Type B pancreatic cell (in vitro differentiated cells): ENCODE measurements at places on chromosomes 11 and 22. TPM values are rescaled to one million over a fixed set of nuclear protein-coding genes. Genes with fewer than 3 reads are reported as not detected.
A peak's percentile ranks its signal among the peaks of the same experiment; 100 is the strongest.

- DNase-seq, result no peak
These were observed 108.9 kb downstream of the CCDC81 start for GRCh38 chr11:86483610-86483939.

TEX12 gene
- not detected in 2 replicates for total RNA-seq

OR51G1 gene
- total RNA-seq, result not detected in 2 replicates

DNA sequence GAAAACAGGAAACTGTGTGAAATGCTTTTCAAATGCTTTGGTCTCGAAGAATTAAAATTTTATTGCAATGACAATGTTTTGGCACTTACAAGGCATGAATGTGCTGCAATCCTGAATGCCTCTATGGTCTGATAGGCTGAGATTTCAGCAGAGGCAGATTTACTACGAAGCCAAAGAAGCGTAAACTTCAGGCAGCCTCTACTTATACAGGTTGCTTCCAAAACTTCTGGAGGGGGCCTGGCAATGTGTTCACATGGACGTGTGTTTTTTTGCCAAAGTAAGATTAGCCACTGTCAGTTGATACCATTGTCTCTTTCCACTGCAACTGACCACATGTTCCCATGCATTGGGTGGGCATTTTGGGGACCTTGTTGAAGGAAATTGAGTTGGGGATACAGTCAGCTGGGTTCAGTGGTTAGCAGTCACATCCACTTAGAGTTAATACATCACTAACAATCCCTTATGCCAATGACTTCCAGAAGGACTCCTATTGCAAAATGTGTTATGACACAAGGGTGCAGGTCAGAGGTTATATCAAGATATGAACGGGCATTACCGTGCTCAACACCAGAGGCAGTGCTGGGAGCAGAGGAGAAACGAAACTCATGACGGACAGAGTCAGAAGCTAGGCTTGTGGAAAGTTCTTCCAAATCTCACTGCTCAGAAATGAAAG lies 48.8 kb downstream of the ABTB2 start:
- no peak for DNase-seq

SGSM1 gene
- total RNA-seq, result 3.7 and 5.1 TPM in 2 replicates

DNA sequence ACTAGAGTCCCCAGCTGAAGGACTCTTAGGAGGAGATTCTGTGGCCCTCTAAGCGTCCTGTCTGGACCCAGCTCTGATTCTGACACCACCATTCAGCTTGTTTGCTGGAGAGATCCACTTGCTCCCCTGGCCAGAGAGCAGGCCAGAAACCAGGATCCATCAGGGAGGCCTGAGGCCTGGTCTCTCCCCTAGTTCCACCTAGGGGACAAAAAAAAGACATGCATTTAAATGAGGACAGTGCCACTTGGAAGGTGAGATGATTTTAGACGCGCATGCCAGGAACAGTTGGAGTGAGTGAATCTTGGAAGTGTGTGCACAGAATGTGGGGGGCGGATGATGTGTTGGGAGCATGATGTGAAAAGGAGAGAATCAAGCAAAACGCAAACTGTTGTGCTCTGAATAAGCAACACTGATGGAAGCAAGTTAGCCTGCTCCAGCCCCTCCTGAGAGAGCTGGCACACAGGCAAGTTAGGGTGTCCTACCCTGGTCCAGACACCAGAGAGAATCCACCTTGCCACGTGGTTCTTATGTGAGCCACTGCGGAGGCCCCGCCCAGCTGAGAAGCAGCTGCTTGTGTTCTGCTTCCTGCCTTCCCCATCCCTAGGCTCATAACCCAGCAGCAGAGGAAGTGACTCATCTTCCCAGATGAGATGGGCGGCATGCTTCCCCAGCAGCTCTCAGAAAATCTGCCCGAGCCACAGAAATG lies 8.0 kb upstream of the SLCO2B1 start:
- peak; percentile 51 for DNase-seq

- DNase-seq, result no peak
These were observed 142.4 kb downstream of the DDX10 start for GRCh38 chr11:108807262-108807661.

- DNase-seq, result no peak
These were observed 1.5 kb upstream of the PNPLA5 start for GRCh38 chr22:43893266-43893665.

FGF3 gene
- total RNA-seq, result not detected in 2 replicates

DNA sequence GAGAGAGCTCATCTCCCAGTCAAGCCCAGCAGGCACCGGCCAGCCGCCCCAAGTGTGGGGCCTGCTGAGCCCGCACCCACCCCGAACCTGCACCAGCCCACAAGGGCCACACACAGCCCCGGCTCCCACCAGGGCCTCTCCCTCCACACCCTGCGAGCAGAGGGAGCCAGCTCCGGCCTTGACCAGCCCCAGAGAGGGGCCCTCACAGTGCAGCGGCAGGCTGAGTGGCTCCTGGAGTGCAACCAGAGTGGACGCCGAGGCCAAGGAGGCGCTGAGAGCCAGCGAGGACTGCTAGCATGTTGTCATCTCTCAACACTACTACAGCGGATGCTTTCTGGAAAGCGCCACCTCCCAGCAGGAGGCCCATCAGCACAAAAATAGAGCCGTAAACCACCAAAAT lies 10.9 kb downstream of the DEFB108B start:
- DNase-seq, result no peak

GRCh38 chr22:36879775-36880174 lies 19.0 kb downstream of the NCF4 start:
- no peak for DNase-seq

DNA sequence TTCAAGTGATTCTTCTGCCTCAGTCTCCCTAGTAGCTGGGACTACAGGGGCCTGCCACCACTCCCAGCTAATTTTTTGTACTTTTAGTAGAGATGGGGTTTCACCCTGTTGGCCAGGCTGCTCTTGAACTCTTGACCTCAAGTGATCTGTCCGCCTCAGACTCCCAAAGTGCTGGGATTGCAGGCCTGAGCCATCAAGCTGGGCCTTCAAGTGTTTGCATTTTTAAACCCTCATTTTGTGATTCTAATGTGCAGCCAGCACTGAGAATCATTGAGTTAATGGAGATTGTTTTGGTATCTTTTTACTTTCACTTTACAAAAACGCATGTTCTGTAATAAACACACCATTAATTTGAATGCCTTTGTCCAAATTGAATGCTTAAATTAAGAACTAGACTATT lies 3.4 kb downstream of the TYR start:
- no peak for DNase-seq

GRCh38 chr22:40364431-40364830 lies 6.0 kb upstream of the SGSM3 start:
- DNase-seq, result no peak

DNA sequence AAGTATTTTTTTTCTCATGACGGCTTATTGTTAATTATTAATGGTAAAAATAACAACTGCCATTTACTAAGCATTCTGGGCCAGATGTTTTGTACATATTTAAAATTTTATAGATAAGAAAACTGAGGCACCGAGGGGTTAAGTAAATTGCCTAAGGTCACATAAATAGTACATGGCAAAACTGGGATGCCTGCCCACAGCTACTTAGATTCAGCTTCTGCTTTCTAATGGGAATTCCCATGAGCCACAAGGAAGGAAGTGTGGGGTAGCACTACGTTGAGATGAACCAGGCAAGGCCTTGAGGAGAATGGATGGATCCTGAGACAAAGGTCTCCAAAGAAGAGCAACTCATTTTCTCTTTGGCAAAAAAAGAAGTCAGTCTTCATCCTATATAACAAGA lies 11.9 kb upstream of the PHF21A start:
- DNase-seq, result no peak

GRCh38 chr22:19488884-19489843 lies 9.4 kb downstream of the CDC45 start:
- DNase-seq, result no peak

ME3 gene
- total RNA-seq, result 6.5 and 9.7 TPM in 2 replicates

MRPL11 gene
- total RNA-seq, result 53.0 and 69.8 TPM in 2 replicates

CHRDL2 gene
- 1.4 TPM in 1 of 2 replicates, not detected in the other for total RNA-seq

GRCh38 chr11:83056204-83056603 lies 15.5 kb downstream of the RAB30 start:
- DNase-seq, result no peak

- DNase-seq, result no peak
These were observed 198.3 kb downstream of the CEP164 start for GRCh38 chr11:117525866-117526542.

DNA sequence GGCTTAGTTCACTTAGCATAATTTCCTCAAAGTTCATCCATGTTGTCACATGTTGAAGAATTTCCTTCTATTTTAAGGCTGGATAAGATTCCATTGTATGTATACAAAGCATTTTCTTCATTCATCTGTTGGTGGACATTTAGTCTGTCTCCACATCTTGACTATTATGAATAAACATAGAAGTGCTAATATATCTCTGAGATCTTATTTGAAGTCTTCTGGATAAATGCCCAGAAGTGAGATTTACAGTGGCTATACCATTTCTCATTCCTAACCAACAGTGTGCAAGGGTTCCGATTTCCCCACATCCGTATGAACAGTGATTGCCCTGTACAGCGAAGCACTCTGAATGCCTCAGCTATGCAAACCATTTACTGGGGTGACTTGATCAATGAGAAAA lies 6.6 kb upstream of the ZFTA start:
- no peak for DNase-seq

POU2AF1 gene
- total RNA-seq, result 0.24 and 0.26 TPM in 2 replicates

GRCh38 chr22:43128116-43128515 lies 15.1 kb downstream of the MCAT start:
- DNase-seq, result no peak

DNA sequence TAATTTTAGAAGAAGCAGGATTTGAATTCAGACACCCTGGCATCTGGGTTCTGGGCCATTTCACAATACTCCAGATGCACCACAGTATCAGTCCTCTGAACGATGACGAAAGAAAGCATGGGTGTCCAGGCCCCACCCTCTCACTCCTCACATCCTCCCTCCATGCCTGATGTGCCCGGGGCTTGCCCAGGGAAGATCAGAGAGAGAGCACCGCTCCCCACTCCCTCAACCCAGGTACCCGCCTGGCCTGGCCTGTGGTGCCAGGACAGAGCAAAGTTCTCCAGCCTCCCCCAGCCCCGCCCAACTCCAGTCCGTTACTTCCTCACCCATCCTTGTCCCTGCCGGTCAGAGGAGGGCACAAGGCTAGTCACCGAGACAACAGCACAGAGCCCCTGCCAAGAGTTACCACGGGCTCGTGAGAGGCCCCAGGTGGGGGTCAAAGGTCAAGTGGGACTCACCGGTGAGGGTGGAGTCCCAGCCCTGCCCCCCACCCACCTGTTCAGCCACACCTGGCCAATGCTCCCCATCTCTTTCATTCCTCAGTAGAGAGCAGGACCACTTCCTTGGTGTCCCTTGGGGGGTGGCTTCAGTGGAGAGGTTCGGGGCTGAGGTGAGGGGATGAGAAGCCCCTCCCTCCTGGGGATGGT lies 8.1 kb downstream of the BCL9L start:
- DNase-seq, result no peak

- DNase-seq, result no peak
These were observed 778 bp downstream of the KDELR3 start for GRCh38 chr22:38468443-38469305.

- peak; percentile 71 for DNase-seq
These were observed 77.6 kb upstream of the IGLL5 start for GRCh38 chr22:22810018-22810427.

MMP1 gene
- 6.5 and 14.3 TPM in 2 replicates for total RNA-seq

CRYBB1 gene
- total RNA-seq, result 4.6 TPM in 1 of 2 replicates, not detected in the other

- DNase-seq, result no peak
These were observed 4.1 kb downstream of the ST3GAL4 start for GRCh38 chr11:126359431-126360048.

GRCh38 chr11:77174559-77174958 lies 46.5 kb downstream of the MYO7A start:
- DNase-seq, result no peak

- DNase-seq, result no peak
These were observed 18.2 kb downstream of the GNB1L start for GRCh38 chr22:19836512-19836911.

DNA sequence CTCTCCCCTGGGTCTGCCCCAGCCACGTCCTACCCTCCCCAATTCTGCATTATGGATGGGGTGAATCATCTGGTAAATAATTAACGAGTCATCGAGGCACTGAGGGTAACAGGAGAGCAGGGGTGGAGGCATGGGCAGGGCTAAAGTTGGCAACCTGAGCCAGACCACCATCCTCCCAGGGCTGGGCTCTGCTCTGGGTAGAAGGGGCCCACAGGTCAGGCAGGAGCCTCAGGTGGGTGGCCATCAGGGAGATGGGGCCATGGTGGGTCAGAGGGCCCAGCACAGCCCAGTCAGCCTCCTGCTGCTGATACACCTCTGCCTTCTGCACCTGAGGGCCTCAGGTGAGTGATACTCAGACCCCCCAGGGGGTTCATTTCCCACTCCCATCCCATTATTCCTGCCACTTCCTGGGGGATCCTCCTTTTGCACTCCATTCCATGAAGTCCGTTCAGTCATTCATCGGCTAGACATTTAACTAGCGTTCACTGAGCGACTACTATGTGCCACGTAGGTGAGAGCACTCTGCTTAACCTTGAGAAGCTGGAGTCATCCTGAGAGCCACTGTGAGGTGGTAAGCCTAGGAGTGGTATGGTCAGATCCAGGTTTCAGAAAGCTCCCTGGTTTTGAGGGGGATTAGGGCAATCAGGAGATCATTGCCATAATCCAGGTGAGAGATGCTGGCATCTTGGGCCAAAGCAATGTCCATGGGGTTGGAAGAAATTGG lies at the start of gene VSIG10L2:
TSS of gene VSIG10L2 (plus strand) at position 248 of the 724 bp plus-strand sequence. CDS start at position 260, 12 bp downstream.
- DNase-seq, result peak; percentile 43

- no peak for DNase-seq
These were observed 182.5 kb downstream of the CADM1 start for GRCh38 chr11:115321605-115322289.

DNA sequence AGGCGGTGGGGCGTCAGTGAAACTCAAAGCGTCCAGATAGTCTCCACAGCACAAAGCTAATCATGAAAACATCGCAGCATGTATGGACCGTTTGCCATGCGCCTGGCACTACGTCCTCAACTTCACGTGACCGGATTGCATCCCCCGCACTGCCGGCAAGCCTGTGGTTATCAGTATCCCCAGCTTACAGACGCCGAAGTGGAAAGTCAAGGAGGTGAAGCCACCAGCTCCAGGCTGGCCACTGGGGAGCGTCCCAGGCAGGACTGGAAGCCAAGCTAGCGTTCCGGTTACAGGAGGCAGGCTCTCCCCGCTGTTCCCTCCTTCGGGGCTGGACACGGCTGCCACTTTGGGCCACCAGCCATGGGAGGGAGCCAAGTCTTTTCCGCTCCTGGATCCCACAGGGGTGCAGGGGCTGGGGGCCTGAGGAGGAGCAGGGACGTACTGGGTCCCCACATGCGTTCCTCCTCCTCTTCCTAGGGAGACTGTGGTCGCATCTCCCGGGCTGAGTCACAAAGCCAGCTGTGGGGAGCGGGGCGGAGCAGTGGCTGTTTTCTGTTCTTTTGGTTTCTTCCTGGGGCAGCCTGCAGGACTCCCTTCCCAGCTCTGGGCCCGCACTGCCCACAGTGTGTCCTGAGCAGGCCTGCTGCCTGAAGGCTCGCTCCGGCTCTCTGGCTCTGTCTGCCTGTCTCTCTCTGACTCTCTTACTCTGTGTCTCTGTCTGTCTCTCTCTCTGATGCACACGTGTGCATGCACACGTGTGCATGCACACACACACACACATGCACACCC lies 4.3 kb upstream of the OSBPL5 start:
- no peak for DNase-seq

GRCh38 chr11:64173616-64174355 lies 7.9 kb upstream of the MACROD1 start:
- DNase-seq, result no peak

- DNase-seq, result no peak
These were observed 31.6 kb upstream of the KCNQ1OT1 start for GRCh38 chr11:2731130-2732125.
